Activated CD4-positive, CD25-positive, alpha-beta regulatory T cell (primary cell): ENCODE measurements at places on chromosomes 7 and 10.

DNA sequence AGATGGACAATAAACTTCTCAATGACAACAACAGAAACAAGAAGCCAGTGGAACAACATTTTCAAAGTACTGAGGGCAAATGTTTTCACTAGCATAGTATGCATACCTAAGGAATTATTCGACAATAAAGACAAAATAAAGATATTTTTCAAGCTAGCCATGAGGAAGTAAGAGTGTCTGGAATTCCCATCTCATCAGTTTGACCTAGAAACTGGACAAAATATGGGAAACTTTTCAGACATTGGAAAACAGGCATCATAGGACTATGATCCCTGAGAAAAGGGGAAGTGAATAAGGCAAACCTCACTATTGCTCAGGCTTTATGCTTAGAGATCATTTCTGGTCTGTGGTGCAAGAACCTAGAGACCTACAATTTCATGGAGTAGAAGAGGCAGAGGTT lies 86.3 kb downstream of the OAT start:
- DNase-seq: no peak

- no peak for DNase-seq
These were observed 70.0 kb downstream of the AFAP1L2 start for GRCh38 chr10:114334301-114334700.

DNA sequence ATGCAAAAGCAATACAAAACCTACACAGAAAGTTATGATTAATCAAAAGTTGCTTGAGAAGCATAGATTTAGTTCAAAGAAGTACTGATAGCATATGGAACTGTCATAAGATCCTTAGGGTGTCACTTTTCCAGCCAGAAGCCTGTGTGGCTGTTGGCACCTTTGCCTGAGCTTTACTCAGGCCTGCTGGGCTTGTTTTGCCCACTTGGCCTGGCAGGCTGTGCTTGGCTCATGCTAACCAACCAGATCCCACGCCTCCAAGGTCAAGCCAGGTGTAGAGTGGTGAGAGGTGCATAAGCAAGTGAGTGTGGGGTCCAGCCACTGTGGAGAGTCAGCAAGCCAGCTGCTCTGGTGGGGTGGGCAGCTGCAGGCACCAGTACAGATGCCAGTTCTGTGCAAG lies 12.0 kb upstream of the LIPA start:
- no peak for DNase-seq

DNA sequence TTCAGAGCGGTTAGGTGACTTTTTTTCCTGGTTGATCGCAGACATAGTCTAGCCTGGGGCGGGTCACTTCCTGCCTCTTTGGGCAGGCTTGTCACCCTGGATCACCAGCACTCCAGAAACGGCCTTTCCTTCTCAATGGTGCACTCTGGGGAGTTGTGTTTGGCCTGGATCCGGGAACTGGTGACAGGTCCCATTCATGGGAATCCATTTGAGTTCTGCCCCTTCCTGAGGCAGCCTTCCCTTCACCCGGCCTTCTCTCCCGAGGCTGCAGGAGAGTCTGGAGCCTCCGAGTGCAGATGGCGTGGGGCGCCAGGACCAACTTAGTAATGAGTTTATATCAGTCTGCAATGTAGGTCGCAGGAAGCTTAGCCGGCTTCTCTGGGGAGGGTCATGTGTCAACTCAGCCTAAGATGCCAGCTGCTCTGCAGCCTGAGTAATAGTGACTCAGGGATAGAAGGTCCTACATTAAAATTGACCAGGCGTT lies 54.2 kb downstream of the TACR2 start:
- no peak for DNase-seq

DNA sequence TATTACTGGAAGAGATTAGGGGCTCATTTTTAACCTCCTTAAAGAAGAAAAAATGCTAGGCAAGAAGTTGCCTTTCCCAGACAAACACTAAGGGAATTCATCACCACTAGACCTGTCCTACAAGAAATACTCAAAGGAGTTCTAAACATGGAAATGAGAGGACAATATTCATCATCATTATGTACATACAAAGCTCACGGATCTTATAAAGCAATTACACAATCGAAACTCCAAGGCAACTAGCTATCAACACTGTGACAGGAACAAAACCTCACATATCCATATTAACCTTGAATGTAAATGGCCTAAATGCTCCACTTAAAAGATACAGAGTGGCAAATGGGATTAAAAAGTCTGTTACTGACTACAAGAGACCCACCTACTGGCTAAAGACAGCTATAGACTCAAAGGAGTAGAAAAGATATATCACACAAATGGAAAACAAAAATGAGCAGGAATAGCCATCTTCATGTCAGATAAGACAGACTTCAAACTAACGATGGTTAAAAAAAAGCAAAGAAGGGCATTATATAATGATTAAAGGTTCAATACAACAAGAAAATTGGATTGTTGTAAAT lies 246.6 kb downstream of the ADRA2A start:
- no peak for DNase-seq

DNA sequence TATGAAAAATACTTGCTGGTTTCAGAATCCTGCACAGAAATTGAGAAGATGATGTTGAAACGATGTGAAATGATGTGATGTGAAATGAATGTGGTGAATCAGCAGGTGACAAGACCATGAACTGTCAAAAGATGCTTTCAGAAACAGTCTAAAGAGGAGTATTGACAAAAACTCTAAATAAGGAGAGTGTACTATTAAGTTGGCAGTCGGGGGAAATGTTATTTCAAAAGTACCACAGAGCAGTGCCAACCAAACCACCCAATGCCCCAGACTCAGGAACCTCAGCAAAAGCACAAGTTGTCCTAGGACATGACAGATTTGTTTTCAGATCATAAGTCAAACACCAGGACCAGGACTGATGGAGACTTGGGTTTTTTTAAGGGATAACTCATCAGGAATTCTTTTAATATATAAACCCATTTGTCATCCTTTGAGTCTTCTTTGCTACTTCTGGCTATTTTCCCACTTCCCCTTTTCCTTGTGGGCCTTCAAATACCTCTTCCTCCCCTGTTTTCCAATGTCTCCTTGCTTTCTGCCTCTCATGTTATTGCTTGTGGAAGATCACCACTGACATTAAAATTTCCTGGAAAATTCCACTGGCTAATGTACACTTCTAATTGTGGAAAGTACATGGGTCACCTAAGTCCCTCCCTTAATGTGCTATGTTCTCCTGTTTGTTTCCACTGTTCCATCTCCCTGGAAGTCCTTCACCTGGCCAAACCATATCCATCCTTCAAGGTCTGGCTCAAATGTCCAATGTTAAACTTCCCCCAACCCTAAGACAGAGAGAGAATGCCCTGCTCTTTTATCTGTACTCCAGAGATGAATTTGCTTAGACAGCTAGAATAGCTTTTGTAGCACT lies 10.2 kb upstream of the PPP1R3C start:
- no peak for DNase-seq

GRCh38 chr7:4830176-4830575 lies 31.7 kb downstream of the PAPOLB start:
- no peak for DNase-seq
